CD4-positive, alpha-beta T cell treated with Interferon gamma for 1 hour (primary cell): ENCODE measurements at places on chromosomes 5 and 9.

- no peak for DNase-seq
Observed at GRCh38 chr9:92440751-92441046, 16.4 kb upstream of the OMD start.

DNA sequence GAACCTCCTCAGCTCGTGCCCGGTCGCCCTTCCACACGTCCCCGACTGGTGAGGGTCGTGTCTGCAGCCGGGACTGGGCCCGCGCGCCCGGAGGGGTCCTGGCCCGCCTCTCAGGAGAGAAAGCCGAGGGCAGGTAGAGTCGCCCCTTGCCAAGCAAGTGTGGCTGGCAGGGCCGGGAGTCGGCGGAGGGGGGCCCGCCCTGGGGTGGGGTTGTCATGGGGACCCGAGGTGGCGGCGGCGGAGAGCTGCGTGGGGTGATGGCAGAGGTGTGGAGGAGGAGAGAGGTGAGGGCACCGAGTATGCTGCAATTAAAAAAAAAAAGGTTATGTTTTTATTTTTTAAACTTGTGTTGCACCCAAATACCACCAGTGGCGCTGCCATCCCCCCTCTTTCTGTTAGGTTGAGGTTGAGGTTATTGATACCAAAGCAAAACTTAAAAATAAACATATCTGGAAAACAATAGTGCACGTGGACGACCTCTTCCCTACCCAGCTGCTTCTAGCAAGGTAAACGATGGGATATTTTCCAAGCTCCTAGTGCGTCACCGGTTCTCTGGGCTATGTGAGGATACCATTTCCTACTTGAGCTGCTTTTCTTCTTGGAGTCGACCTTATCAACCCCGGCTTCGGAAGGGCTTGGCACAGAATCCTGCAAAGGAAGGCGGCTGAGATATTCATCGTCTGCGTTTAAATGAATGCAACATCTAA, 660 bp downstream of the SCAMP1 start:
- DNase-seq, result peak; percentile 75

DNA sequence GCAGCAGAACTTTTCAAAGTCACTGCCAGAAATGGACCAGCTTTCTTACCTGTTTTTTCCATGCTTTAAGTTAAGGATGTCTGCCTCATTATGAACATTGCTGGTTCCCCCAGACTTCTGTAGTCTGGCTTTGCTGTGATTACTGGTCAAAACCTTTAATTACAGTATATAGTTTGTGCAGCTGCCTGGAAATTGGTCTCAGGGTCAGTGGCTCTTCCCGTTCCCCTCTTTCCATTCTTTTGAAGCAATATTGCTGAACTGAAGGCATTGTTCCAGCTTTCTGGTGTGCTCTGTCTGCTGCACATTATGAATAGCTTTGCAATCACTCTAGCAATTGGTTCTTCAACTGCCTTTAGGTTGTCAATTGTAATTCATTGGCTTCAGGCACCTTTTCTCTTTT, 206.5 kb downstream of the ARL15 start:
- DNase-seq, result no peak

- no peak for DNase-seq
Observed at GRCh38 chr9:93205045-93205768, 21.3 kb downstream of the WNK2 start.

GRCh38 chr9:124820698-124821623, 32.3 kb upstream of the WDR38 start:
- DNase-seq, result no peak

- no peak for DNase-seq
Observed at GRCh38 chr5:2898661-2899060, 147.2 kb upstream of the IRX2 start.

DNA sequence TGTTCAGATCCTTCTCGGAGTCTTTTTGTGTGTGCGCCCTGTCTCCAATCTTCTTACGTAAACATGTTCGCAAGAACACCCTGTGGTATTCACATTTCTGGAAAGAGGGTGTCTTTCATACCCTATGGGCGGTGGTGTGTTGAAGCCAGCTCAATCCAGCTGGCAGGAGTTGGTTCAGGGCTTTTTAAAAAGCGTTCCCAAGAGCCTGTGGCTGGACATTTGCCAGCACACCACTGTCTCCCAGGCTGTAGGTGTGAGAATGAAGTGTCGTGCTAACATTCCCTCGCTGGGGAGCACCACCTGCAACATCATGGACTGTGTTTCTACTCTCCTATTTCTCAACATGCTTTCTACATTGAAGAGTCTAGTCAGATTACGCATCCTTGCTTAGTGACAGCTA, 51.7 kb downstream of the S1PR3 start:
- no peak for DNase-seq
